SJSA1 (cell line): ENCODE measurements at places on chromosomes 16 and 17.

DNA sequence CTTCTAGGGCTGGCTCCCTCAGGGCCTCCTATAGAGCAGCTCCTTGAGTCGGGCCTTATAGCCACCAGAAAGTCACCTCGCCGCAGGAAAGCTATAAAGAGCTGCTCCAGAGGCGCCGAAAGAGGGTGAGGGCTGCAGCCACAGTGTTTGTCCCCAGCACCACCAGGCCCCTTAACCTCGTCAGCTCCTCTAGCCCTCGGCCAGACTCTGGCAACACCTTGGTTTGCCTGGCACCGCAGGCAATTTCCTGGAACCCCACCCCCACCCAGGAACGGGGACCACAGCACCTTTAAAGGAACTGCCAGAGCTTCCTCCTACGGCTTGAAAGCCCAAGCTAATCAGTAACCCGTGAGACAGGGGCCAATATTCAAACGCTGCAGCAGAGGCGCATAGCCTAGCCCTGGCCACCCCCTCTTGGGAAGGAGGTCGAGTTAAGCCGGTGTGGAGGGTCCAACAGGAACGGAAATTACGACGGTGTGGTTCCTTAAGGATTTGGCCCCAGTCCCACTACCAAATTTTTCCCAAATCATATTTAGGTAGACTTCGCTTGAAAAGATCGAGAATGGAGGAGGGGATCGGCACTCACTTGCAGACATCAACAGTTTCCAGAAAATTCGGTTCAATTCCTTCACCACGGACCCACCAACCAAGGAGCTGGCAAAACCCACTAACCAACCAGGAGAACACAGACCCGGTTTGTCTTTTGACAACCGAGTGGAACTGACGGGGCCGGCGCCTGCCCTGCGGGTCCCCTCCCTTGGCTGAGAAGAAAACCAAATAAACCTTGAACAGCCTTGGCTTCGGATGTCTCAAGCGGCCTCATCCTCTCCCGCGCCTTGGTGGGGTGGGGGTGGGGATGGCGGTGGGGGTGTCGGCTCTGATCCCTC lies 3.0 kb downstream of the HOXB6 start:
- no peak overlapping the region for H3K27ac ChIP-seq
- no peak overlapping the region for H3K4me3 ChIP-seq
- DNase-seq = no peak

GRCh38 chr17:76054112-76054476 lies 18.2 kb downstream of the SRP68 start:
- no peak overlapping the region for H3K27ac ChIP-seq
- H3K4me1 ChIP-seq = peaks cover 13% of the 10 kb centered on the region
- H3K36me3 ChIP-seq = peaks cover 96% of the 10 kb centered on the region
- H3K4me3 ChIP-seq = no peak overlapping the region

GRCh38 chr17:47829870-47830269 lies 1.5 kb downstream of the MRPL10 start:
- H3K36me3 ChIP-seq = peaks cover 34% of the 10 kb centered on the region
- no peaks in the 10 kb centered on the region for H3K27me3 ChIP-seq
- H3K4me1 ChIP-seq = peaks cover 21% of the 10 kb centered on the region
- no peak overlapping the region for H3K4me3 ChIP-seq
- peak; percentile 84 for DNase-seq
- H3K27ac ChIP-seq = peak overlapping the region; percentile 74

DNA sequence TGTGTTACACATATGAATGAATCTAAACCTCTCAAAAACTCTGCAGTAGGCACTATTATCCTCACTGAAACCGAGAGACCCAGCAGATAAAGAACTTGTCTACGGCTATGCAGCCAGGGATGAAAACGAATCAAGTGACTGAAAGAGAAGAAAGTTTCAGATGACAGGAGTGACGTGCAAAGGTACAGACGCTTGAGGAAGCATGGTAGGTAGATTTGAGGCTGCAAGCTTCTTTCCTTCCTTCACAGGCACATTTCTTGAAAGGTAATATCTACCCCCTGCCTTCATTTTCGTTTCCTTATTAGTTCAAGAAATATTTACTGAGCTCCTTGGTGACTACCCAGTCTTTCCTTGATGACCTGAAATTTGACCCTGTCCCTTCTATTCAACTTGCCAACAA lies 211.5 kb upstream of the AXIN2 start:
- H3K27me3 ChIP-seq = no peaks in the 10 kb centered on the region
- no peaks in the 10 kb centered on the region for H3K4me1 ChIP-seq
- H3K4me3 ChIP-seq = no peak overlapping the region
- no peak for DNase-seq
- H3K27ac ChIP-seq = no peak overlapping the region
